Activated CD8-positive, alpha-beta memory T cell treated with anti-CD3 and anti-CD28 coated beads for 1 hour (primary cell): ENCODE measurements at places on chromosomes 3 and 15.
A peak's percentile ranks its signal among the peaks of the same experiment; 100 is the strongest.

DNA sequence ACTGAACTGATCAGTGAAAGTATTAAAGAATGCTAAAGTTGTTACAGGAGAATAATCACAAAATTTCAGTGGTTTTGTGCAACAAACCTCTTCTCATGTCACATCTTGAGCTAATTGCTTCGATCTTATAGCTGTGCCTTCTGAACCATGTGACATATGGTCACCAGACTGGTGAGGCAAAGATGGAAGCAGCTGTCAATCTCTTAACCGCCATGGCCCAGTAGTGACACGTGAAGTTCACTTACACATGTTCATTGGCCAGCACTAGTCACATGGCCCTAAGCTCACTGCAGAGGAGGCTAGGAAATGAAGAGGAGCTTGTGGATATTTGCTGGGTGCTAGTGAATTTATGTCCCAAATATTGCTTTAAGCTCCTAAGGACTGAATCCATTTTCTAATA, 32.5 kb downstream of the BOC start:
- DNase-seq = no peak

DNA sequence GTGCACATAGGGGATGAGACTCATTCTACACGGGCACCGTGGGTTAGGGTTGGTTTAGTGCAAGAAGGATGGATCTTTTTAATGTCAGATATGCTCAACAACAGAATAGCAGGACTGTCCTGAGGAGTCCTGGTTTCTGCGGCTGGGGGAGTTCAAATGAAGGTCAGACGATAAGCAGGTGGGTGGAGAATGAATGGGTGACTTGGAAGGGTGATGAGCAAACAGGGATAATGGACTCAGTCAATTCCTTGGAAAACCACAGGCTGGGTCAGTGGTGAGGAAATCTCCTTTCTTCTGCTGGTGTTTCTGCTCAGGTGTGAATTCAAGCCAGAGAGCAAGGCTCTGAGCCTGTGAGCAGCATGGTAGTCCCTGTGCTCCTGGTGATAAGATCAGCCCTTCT, 59.9 kb downstream of the MESD start:
- DNase-seq = no peak

- no peak for DNase-seq
These were observed 11.8 kb downstream of the CAPN3 start for GRCh38 chr15:42371096-42371495.

DNA sequence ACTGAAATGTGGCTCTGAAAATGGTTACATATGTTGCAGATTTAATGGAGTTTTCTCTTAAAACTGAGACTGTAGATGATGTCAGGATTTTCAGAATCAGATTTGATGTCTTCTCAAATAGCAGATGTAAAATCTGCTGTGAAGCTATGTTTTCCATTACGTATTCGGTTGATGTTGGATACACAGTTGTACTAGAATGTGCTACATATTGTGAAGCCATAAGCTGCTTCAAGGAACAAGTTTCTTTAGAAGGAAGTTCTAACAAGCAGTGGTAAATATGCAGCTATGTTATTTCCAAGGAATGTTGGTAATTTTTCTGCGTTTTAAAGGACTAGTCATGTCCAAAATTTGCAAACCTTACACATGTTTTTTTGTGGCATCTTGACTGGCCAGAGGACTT, 197.7 kb downstream of the RBMS3 start:
- no peak for DNase-seq

GRCh38 chr3:195197765-195198425, 73.1 kb downstream of the XXYLT1 start:
- no peak for DNase-seq

- no peak for DNase-seq
These were observed 537.4 kb downstream of the TUSC7 start for GRCh38 chr3:117246771-117247555.

GRCh38 chr15:96332637-96333121, 2.2 kb downstream of the NR2F2 start:
- no peak for DNase-seq

GRCh38 chr3:56629451-56629850, 53.6 kb downstream of the TASOR start:
- DNase-seq = no peak

DNA sequence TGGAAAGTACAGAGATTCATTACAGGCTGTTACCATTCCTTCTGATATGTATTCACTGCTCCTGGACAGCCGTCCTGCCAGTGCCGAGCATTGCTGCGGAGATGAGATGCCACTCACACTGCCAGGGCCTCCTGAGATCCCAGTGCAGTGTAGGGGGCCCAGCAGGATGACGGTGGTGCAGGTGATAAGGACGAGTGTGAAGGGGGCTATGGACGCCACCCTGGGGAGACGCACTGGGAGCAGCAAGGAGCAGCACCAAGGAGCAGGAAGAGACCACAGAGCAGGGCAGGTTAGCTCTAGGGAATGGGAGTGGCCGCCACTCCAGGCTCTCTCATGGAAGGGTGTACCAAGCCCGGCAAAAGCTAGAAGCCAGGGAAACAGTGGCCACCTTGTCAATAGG, 4.0 kb upstream of the KLF15 start:
- DNase-seq = no peak

GRCh38 chr15:37016231-37016630, 84.1 kb downstream of the MEIS2 start:
- no peak for DNase-seq

DNA sequence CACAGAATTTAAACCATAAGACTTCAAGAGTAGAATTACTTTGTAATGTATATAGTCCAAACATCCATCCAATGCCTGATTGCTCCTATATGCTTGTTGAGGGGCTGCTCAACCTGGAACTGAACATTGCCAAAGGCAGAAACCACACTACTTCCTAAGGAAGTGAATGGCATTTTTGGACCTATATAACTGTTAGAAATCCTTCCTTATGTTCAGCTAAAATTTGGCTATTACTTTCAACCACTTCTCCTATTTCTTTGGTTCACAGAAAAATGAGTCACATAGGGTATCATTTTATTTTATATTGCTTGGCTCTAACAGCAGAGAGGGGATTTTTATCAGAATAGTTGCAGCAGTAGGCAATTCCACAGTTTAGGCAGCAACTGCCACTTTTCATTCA, 342.1 kb downstream of the SLC9A9 start:
- DNase-seq = no peak

DNA sequence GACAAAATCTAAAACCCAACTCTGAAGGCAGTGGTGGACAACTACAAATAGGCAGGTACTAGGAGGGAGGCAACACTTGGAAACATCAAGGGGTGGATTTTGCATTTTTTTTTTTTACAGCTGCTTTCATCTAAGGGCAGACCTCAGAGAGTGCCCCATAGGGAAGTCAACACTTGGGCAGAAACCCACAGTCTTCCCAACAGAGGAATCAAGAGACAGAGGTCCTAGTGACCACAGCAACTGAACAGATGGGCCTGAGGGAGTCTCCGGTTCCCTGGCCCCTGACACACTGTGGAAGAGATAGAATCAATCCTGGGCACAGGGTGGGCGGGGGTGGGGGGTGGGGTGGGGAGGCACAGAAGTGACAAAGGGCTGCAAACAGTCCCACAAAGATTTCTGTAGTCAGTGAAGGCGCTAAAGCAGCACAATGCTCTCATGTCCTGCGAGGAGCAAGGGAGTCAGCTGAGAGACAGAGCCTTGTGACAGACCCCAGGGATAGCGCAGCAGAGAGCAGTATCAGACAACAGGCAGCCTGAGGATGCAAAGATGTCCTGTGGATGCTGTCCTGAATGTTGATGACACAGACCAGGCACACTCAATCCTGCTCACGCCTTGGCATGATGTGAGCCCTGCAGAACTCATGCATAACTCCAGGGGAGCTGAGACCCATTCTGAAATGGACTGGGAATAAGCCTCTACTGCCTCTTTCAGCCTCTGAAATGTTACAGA, 6.9 kb upstream of the RFTN1 start:
- DNase-seq = no peak

- peak; percentile 18 for DNase-seq
These were observed 121.2 kb downstream of the TLE3 start for GRCh38 chr15:69976366-69976994.

DNA sequence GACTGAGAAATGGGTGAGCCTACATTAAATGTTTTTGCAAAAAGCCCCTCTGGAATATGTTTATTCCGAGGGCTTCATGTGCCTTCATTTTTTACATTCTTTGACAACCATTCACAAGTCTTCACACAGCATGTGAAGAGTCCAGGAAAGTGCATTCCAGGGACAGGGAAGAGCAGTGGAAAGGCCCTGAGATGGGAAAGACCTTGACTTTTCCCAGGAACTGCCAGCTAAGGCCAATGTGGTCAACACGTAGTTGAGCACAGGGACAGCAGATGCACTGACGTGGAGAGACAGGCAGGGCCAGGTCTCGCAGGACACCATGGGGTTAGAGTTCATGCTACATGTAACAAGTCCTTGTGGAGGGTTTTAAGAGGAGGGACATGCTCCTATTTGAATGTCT, 21.7 kb downstream of the SSR3 start:
- no peak for DNase-seq

DNA sequence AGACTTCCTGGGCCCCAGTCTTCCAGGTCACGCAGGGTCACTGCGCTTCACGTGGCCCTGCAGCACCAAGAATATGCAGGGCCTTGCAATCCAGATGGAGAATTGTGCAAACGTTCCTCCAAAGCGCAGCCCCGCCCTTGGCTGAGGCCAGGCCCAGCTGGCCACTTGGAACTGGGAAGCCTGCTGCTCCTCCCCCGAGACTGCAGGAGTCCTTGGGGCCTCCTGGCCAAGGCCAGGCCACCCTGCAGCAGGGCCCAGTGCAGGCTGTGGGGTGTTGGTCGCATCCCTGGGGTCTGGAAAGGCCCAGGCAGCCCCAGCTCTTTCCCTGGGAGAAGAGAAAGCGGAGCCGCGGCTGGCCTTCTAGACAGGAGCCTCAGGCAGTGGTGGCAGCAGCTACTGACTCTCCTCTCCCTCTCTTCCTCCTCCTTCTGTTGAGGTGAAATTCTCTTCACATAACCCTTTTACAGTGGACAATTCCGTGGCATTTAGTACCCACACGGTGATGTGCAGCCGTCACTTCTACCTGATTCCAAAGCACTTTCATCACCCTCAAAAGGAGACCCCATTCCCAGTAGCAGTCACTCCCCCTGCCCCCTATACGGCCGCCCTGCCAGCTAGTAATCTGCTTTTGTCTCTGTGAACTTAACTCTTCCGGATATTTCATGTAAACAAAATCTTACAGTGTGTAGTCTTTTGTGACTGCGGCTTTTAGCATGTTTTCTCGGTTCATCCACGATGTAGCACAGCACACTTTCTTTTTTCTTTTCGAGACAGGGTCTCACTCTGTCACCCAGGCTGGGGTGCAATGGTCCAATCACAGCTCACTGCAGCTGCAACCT, 103.9 kb downstream of the TMEM266 start:
- no peak for DNase-seq

DNA sequence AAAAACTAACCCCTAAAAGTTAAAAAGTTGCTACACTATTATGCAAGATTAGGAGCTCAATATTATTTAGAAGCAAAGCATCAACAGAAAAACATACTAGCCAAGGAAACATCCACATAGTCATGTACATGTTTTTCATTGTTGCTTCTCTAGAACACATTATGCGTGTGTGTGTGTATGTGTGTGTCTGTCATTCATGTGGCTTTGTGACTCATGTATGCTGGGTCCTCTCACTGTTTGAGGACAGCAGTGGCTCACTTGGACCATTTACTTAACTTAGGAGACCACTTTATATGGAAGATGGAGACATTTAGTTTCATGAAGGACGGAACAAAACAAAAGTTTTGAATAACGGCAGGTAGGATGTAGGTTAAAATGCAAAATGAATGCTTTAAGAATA, 219.4 kb upstream of the THBS1 start:
- DNase-seq = no peak

DNA sequence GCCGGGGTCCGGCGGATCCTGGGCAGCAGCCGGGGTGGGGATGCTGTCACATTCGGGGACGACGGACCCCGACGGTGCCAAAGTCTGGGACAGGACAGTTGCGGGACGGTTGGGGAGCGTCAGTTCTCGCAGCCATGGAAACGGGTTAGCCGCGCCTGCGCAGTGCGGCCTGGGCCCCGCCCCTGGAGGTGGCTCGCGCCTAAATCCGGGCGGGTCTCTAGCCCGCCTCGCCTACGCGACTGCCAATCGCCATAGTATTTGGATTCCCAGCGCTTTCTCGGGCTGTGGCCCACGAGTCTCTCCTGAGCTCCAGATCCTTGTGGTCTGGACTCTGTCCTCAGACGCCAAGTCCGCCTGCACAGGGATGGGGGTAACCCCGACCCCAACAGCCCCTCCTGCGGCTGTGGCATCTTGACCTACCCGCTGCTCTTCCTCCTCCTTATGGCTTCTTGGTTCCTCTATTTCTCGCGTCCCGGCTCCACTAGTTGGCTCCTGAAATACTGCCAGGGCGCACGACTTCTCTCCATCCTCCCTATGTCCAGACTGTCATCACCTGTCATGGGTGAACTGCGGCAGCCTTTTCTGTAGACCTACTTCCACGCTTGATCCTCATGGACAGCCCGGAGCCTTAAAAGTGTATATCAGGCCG, at the start of gene ZMYND10:
TSS of gene ZMYND10 (minus strand) at position 147 of the 649 bp plus-strand sequence. CDS start 153 bp downstream, outside the sequence.
- peak; percentile 38 for DNase-seq

DNA sequence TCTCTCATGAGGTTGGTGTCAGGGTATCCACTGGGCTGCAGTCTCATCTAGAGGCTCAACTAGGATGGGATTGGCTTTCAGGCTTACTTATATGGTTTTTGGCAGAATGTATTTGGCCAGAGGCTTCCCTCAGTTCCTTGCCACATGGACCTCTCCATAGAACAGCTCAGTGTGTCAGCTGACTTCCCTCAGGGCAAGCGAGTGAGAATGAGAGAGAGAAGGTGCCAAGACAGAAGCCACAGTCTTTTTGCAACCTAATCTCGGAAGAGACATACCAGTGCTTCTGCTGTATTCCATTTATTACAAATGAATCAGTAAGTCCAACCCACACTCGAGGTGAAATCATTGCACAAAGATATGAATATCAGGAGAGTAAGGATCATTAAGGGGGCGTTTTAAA, 129.2 kb downstream of the CCNL1 start:
- DNase-seq = no peak

GRCh38 chr3:57544181-57545125, at the start of gene DNAH12:
Gene DNAH12, minus strand, starts transcription at chr3:57544344. Its CDS starts 1,474 bp downstream, at chr3:57542870.
- no peak for DNase-seq

DNA sequence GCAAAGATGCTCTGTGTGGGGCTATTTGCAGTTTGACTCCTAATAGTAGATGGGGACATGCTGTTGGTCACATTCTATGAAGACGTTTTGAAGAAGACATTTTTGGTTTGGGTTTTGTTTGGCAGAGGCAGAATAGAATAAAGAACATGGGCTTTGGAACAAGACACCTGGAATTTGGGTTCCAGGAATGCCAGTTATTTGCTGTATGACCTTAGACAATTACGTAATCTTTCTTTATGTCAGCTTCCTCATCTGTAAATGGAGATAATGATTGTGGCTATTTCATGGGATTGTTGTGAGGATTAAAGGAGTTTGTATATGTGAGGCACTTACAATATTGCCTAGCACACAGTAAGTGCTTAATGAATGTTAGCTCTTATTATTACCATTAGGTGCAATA, 91.6 kb downstream of the MESD start:
- DNase-seq = no peak

- no peak for DNase-seq
These were observed 52.9 kb downstream of the RYK start for GRCh38 chr3:134197681-134198261.

DNA sequence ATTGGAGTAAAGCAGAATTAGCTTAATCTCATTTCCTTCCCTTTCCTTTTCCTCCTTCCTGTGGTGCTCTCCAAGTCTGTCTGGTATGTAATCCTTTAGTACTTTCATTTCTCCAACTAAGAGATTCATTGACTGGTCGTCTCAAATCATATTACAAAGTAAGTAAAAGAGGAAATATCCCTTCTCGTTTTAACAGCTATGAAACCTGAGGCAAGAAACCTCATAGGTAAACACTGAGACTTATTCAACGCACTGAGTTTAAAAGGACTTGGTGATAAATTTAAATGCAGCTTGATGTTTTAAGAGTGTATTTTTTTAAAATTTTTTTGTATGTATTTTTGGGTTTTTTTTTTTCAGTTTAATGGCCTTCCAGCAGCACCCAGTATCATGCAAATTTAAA, 117.2 kb upstream of the LRRC3B start:
- DNase-seq = no peak
